ENCODE measurements at places on chromosomes 5 and 9.

DNA sequence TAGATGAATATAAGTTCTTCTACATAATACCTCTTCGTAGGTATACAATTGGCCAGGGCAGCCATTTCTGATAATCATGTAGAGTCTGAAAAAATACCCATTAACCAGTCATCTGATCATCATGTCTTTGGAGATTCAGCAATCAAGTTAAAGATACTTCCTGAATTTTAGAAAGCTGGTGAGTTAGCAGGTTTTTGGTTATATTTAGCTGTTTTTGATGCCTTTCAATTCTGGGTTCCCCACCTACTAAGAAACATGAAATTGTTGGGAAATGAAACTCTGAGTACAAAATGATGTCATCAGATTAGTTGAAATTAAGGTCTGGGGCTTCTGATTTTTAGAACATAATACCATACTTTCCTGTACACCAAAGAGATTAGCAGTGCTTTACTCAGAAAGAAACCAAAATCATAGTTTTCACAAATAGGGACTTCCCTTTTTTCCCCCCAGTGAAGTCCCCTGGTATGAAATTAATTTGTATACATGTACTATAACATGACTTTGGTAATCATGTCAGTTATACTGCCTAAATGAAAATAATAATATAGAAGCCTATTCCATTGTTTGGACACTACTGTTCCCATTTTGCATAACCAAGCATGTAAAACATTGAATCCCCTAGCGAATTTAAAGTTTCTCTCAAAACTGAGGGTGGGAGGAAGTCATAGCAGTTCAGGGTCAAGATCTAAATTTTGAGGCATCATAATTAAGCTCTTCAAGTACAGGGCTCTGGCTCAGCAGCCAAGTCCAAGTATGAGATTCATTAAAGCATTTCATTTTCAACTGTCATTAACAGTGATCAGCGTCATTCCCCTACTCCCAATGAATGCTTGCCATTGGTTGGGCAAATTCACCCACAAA, 17.9 kb downstream of the PRLR start:
- DNase-seq, result no peak

DNA sequence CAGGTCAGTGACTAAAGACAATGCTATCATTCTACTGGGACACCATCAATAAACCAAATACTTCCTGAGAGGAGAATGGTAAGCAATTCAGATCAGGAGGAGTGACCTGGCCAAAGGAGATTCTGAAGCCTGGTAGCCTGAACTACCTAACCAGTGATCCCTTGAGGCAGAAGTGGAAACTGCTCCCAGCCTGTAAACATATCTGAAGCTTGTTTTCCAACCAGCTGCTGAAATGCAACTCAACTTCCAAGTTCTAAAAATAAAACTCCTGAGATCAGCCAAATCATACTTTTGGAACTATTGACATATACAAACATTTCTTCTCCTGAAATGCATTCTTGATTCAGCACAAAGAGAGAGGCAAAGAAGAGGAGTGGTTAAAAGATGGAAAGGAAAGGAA, 204.1 kb downstream of the EBF1 start:
- DNase-seq, result no peak

DNA sequence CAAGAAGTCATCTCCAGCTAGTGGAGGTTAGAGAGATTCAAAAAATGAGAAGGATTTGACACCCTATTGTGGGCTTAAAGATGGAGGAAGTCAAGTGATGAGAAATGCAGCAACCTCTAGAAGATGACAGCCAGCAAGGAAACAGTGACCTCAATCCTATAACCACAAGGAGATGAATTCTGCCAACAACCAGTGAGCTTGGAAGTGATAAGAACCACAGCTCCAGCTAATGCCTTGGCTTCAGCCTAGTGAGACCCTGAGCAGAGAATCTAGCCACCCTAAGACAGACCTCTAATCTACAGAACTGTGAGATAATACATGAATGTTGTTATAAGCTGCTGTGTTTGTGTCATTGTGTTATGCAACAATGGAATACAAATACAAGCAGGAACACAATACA, 262.4 kb downstream of the GRIA1 start:
- no peak for DNase-seq

GRCh38 chr9:136532799-136533774, 12.8 kb downstream of the NOTCH1 start:
- DNase-seq, result no peak

GRCh38 chr5:139745132-139745799, 50.3 kb upstream of the PSD2 start:
- DNase-seq, result no peak

DNA sequence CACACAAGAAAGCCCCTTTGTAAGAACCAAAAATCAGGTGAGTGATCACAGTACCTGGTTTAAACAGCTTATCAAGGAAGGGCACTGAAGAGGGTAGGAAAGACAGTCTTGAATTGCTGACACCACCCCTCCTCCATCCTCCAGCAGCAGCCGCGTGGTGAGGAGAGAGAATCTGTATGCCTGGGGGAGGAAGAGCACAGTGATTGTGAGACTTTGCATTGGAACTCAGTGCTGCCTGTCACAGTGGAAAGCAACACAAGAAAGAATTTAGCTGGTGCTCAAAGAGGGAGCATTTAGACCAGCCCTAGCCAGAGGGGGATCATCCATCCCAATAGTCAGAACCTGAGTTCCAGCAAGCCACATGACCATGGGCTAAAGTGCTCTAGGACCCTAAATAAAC, 11.6 kb upstream of the STX17 start:
- no peak for DNase-seq

DNA sequence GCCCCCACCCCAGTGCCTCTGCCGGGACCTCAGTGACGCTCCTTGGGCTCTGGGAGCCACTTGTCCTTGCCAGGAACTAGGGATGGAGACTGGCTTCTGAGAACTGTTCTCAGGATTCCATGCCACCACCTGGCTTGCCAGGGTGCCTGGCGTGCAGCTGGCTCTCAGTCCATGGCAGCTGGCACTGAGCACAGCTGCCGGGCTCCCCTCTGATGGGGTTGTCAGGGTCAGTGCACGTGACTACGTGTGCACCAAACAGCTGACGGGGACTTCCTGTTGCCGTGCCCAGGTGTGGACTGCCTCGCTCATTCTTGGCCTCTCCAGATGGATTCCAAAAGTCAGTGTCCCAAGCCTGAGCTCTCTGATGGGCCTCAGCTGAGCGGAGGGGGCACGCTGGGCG, 9.4 kb downstream of the KCNT1 start:
- no peak for DNase-seq

GRCh38 chr5:93601802-93602155, 18.8 kb downstream of the NR2F1 start:
- DNase-seq, result no peak

DNA sequence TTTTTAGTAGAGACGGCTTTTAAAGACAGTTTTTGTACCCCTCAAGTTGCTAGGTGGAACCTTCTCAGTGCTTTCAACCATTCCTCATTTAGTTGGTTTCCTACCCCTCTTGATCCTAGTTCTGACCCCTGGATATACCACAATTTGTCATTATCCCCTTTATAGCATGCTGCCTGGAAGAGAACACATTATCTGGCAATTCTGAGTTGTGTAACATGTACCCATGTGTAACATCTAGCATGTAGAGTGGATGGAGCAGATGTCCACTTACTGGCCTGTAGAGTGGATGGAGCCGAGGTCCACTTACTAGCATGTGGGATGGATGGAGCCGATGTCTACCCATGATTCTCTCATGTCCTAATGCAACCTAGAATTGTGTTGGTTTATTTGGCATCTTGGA, 7.5 kb downstream of the SLC36A1 start:
- no peak for DNase-seq
